ENCODE measurements at places on chromosomes 3 and 15.

GRCh38 chr3:13068269-13069010 lies 4.8 kb downstream of the IQSEC1 start:
- DNase-seq, result no peak

DNA sequence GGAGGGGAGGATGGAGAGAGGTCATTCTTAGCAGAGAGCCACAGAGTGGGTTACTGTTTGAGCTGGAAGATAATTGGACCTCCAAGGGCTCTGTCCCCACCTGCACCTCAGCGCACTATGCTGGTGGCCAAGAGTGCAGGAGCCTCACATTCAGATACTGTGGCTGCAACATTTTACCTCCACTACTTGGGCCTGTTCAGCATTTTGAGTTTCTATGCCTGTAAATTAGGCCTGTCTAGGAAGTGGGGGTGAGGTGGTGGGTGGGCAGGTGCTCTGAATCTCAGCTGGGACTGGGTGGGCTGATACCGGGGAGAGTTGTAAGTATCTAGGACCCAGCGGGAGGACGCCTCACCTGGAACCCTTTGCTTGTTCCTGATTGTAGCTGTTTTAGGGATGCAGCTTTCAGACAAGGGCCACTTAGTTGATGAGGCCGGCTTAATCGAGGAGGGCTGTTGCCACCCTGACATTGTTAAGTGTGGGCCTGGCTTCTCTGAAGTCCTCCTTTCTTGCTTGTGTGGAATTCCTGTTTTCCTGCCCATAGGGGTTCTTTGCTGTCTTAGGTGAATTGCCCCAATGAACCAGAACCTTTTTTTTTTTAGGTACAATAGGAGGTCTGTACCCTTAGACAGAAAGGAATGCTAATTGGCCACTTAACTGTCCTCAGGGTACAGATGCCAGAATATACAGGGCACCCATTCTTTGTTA lies 83.8 kb downstream of the SMAD3 start:
- DNase-seq, result no peak

GRCh38 chr3:127706785-127707351 lies 34.1 kb downstream of the ABTB1 start:
- DNase-seq, result no peak

DNA sequence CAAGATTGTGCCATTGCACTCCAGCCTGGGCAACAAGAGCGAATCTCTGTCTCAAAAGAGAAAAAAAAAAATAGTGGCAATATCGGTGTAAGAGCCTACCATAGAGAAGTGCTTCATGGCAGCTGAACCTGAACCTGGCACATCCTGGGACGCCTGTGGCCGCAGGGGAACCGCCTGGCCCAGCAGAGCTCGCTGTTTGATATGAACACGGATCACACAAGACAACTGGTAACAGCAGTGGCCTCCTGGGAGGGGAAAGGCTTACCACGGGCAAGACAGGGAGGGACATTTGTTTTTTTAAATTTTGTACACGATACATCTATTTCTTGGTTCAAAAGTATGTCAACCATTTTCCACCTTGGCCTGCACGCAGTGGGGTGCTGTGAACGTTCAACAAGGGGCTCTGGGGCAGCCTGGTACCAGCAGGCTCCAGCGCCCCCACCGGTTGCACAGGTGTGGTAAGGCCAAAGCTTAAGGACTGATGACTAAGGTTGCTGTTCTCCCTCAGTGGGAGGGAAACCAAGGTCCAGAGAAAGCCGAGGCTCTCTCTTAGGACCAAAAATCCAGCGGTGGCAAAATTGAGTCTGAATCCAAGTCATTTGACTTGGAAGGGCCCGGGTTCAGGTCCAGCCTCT lies 21.7 kb upstream of the EPHB3 start:
- DNase-seq, result no peak

GRCh38 chr3:24259901-24260512 lies 234.6 kb downstream of the THRB start:
- no peak for DNase-seq

GRCh38 chr3:73504239-73504638 lies 120.5 kb downstream of the PDZRN3 start:
- DNase-seq, result no peak

DNA sequence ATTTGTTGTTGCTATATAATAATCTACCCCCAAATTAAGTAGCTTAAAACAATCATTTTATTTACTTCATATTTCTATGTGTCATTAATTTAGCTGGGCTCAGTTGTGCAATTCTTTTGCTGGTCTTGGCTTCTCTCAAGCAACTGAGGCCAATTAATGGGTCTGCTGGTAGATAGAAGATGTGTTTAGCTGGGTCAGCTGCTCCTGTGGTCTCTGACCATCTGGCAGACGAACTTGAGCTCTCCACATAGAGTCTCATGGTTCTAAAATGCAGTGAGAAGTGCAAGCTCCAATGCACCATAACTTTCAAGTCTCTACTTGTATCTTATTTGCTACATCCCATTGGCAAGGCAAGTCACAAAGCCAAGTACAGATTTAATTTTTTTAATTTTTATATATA lies 515.6 kb downstream of the ZIC1 start:
- no peak for DNase-seq

GRCh38 chr15:50117431-50118027 lies 1.5 kb downstream of the ATP8B4 start:
- DNase-seq, result no peak

DNA sequence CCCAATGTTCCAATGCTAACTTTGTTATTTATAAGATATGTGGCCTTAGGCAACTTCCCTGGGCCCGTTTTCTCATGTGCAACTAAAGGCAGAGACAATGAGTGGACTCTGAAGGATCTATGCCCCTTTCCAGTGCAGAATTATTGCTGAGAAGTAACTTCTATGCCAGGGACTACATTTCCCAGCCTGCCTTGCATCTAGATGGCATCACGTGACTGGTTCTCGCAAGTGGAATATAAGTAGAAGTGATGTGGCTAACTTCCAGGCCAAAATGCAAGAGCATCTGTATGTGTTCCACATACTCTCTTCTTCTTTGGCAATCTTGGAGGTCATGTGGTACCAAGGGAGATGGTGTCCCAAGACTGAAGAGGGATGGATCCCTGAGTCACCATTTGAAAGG lies 674.4 kb downstream of the NTRK3 start:
- no peak for DNase-seq

GRCh38 chr15:49876401-49877038 lies 242.5 kb downstream of the ATP8B4 start:
- no peak for DNase-seq

DNA sequence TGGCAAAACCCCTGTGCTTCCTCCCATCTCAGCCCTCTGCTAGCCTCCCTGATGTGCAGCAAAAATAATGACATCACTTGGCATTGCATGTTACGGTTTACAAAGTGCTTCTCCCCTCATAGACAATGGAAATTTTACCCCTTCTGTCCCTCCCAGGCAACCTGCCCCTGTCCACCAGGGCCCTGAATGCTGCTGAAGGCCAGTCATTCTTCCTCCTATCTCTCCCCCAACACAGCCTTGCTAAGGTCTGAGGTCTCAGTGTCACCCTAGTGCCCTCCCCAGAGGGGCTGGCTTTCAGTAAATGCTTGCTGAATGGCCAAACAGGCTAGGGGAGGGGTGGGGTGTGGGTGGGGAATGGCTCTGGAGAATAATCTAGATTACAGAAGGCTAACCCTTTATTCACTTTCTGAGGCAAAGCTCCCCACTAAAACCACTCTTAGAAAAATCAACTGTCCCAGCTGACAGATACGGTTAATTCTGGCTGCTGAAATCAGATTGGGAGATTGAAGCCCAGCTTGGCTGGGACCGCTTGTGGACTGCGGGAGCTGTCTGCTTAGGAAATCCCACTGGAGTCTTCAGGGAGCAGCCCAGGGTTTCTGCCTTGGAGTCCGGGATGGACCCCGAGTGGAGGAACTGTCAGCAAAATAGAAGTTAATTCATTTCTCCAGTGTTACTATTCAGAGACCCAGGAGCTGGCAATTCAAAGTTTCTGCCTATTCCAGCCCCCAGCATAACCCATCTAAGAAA lies 22.9 kb downstream of the ANP32A start:
- DNase-seq, result no peak

DNA sequence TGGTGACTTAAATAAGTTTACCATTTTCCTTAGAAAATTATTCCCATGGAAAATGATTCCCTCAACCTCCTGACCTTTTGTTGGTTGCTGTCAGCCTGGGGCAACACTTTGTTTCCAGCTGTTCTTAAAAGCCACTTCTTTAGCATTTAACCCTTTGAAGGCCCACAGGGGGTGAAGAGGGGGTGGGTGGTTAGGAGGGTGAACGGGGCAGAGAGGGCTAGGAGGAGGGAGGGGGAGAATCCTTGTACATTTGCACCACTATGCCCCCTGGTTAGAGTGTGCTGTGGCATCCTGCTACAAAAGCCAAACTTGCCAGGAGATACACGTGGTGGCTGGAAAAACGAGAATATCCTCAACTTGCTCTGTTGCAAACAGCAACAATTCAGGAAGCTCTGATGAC lies 273.2 kb upstream of the RGMA start:
- no peak for DNase-seq

GRCh38 chr15:100220058-100220768 lies 121.6 kb downstream of the ADAMTS17 start:
- no peak for DNase-seq

DNA sequence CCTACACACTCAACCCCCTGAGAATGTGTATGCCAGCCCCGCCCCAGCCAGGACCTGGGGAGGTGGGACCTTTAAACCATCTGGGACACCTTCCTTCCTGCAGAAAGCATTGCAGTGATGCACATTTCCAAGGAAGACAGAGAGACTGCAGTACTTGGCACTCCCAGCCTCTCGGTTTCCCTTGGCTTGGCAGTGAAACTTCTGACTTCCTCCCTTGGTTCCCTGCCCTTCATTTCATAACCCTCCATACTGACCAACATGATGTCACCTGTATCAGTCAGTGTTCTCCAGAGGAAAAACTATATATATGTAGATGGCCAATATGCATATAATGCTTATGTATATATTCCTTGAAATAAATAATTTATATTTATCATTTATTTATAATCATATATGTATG lies 103.2 kb downstream of the SST start:
- DNase-seq, result no peak

- DNase-seq, result no peak
Observed at GRCh38 chr3:174413062-174413912, 445.8 kb upstream of the NAALADL2 start.

GRCh38 chr3:122497425-122497824 lies 17.3 kb downstream of the KPNA1 start:
- no peak for DNase-seq

GRCh38 chr3:9390265-9390888 lies 7.0 kb upstream of the SETD5 start:
- DNase-seq, result no peak

DNA sequence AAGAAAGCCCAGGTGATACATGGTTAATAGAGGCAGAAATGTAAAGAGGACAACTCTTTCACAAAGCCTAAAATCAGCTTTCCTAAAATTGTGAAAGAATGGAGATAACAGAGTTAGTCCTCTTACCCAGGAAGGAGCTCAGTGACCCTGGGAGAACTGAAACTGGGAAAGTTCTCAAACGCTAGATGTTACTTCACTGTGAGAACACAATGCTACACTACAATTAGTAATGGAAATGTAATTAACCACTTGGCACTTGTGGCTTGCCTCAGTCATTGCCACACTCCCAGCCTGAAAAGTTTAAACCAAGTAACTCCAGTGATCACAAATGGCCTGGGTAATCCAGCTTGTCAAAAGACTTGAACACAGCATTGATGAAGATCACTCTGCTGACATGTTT lies 102.7 kb upstream of the FGF7 start:
- no peak for DNase-seq

DNA sequence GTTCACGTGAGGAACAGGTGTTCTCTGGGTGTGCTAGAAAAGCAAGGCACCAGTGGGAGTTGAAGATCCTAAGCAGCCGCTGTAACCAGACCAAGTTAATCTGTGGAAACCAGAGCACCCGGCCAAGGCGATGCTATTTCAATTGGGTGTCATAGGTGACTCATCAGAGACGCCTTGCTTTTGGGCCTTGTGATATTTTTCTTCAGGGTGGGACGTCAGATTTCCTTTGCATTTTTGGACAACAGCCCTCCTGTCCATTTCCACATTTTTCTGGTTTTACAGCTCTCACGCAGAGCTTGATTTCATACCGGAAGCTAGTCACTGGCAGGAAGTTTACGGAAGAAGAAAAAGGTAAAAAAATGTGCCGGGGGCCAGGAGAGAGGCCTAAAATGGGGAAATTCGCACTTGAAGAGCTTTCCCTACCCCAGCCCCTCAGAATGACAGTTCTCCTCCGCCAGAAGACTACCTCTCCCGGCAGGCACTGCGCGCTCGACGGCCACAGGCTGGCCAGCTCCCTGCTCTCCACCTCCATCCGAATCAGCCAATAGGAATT lies 471 bp upstream of the KBTBD8 start:
- DNase-seq, result no peak

DNA sequence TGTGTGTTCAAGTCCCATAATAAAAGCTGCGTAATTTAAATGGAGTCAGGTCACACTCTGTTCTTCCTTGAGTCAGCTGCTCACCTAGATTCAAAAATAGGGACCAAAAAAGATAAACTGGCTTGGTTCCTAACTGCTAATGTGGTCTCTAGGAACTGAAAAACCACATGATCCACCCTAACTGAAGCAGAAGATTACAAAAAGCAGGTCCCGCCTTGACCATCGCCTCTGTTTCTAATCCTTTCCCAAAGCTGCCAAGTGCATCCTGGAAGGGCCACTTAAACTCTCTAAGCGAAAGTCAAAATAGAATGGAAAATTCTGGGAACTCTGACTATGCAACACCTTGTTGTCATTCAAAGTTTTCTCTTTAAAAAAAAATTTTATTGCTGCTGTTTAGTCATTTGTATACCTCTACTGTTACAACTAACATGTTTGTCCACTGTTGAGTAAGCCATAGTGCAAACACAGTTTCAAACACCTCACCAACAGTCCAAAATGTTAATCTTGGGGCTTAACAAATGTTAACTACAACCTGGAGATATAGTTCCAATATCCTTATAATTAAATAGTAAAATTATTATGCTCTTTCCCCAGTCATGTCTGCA lies 88.9 kb upstream of the THBS1 start:
- no peak for DNase-seq

- DNase-seq, result no peak
Observed at GRCh38 chr3:149535333-149535685, 60.8 kb downstream of the TM4SF4 start.

GRCh38 chr3:142676151-142676550 lies 47.7 kb upstream of the TRPC1 start:
- DNase-seq, result no peak

GRCh38 chr3:12974819-12975218 lies 98.4 kb downstream of the IQSEC1 start:
- no peak for DNase-seq

GRCh38 chr3:55658690-55659562 lies 171.8 kb upstream of the WNT5A start:
- DNase-seq, result no peak

DNA sequence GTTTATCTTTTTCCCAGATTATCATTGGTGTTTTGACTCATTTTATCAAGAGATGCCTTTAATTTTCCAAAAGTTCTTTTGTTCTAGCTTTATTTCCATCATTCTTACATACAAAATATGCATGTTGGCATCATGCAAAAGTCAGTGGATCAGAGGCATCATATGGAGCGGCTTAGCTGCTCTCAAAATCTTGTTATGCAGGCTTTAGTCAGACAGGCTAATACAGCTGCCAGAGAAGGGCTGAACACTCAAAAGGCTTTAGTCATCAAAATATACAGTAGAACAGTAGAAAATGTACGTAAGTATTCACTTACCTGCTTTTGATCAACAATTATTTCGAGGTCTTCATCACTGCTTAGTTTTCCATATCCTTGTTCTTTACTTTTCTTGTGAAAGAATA lies 65.5 kb downstream of the PEX5L start:
- no peak for DNase-seq
